ENCODE measurements at places on chromosomes 3 and 15.

DNA sequence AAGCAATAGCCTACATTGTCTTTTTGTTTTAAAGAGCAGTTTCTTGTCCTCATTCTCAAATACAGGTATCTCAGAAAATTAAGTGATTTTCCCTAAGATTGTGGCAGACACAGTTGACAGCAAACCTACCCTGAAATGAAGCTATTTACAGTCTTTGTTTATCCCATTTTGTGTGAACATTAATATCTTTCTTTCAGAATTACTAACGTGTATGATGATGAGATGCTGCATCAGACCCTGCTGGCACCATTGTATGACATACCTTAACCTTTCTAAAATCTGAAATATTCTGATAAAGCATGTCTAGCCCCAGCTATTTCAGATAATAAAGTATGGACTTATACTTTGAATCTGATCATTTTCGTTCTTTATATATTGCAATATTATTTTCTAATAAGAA is 185.9 kb downstream of the RSRC1 start:
- no peak for DNase-seq

DNA sequence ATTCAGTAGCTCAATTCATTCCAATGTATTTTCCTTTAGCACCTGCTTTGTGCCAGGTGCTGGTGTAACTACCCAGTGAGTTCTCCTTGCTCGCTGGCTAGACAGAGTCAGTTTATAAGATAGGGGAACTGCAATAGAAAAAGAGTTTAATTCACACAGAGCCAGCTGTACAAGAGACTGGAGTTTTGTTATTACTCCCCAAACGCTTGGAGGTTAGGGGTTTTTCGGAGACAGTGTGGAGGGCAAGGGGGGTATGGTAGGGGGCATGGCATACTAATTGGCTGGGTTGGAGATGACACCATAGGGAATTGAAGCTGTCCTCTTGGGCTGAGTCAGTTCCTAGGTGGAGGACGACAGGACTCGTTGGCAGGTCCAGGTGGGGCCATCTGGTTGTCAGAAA is 5.4 kb upstream of the CFAP91 start:
- no peak for DNase-seq

- DNase-seq: no peak
Measured at GRCh38 chr3:188523291-188523690, 369.3 kb downstream of the LPP start.

- no peak for DNase-seq
Measured at GRCh38 chr3:85838921-85839320, 880.1 kb downstream of the CADM2 start.

- DNase-seq: peak; percentile 14
Measured at GRCh38 chr15:56464893-56465520, at the start of gene MNS1. Gene MNS1 (minus strand): TSS chr15:56465137. CDS start chr15:56464972, 165 bp downstream.

DNA sequence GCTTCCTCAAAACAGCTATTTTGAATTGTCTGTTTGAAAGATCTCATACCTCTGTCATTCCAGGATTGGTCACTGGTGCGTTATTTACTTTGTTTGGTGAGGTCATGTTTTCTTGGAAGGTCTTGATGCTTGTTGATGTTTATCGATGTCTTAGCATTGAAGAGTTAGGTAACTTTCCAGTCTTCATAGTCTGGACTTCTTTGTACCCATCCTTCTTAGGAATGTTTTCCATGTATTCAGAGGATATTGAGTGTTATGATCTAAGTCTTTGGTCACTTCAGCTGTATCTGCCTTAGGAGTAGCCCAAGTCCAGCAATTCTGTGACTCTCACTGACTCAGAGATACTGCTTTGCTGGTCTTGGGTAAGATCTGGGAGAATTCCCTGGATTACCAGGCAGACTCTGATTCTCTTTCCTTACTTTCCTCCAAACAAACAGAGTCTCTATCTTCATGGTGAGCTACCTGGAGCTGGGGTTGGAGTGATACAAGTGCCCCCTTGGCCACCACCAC is 398.6 kb downstream of the ZIC4 start:
- DNase-seq: no peak

DNA sequence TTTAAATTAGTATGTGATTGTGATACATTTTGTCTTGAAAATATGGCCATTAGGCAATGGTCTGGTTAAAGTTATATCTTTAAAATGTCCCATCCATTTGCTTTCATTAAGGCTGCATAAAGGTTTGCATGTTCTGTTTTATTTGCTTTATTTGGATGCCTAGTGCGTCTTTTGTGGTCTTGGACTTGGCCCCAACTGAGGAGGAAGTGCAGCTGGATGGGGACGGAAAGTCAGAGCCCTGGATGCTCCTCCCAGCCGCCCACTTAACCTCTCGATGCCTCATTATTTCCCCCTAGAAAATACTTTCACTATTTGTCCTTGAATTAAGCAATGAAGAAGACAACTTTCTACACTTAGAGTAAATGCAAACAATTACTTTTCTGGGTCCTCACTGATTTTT is 898.2 kb downstream of the MCTP2 start:
- DNase-seq: no peak

DNA sequence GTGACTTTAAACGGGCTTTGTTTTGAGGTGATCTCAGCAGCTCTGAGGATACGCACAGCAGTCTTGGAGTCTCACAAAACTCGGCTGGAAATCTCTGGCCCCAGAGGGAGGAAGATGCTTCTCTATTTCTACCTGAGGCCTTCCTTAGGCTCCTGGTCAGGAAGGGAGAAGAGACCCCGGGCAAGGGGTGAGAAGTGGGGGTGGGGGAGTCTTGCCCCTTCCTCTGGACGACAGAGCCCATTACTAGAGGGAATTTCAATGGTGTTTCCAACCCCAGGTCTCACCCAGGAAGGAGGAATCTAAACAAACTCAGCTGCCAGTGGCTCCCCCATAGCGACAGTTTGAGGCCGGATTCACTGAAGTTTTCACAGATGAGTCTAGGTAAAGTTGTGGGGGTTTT is 37.4 kb upstream of the PCSK6 start:
- DNase-seq: no peak

DNA sequence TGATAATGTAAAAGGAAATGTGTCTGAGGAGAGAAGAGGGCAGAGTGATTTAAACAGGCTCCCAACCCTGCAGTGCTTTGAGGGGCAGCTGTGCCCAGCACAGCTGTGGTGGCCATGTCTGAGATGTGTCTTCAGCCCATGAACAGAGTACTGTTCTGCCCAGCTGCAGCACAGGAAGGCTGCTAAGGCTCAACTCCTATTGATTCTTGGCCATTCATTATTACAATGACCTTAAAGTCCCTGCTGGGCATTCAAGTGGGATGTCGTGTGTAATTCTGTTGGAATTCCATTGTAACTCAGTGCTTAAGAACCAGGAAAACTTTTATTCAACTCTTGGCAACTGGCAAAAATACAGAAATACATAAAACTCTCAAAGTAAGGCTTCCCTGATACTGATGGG is 229.3 kb downstream of the MCTP2 start:
- DNase-seq: no peak

- no peak for DNase-seq
Measured at GRCh38 chr15:67050062-67050461, 15.3 kb upstream of the SMAD3 start.

DNA sequence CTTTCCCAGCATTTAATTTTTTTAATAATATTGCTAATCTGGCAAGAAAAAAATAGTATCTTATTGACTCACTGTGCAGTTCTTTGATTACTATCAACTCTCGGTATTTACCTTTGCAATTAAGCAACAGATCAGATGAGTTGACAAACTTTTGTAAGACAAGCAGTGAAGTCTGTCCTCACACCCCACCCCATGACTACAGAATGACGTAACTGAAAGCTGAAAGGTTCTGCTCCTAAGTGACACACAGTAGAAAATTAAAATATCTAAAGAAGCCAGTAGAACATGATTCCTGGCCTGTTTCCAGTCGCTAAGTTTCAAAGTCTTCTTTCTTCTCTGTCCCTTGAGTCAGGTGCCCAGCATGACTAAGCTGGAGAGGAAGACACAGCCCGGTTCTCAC is 135.5 kb downstream of the STT3B start:
- no peak for DNase-seq

- DNase-seq: no peak
Measured at GRCh38 chr15:27743638-27744037, 355.5 kb downstream of the OCA2 start.

- no peak for DNase-seq
Measured at GRCh38 chr15:39651881-39652280, 71.0 kb downstream of the THBS1 start.

DNA sequence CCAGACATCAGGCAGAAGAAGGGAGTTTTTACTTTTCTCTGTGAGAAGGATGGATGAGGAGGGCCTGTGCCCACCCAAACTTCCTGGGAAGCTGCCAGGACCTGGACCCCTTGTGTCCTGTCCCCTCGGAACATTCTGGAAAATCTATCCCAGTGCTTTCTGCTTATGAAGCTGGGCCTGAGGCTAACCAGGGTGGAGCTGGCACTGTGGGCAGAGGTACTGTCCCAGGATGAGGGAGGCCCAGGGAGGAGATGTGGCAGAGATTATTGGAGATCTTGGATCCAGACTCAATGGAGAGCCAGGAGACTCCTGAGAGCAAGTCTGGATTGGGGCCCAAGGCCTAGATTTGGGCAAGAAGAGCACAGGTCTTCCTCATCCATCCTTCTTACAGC is 44.4 kb downstream of the SPSB4 start:
- no peak for DNase-seq

DNA sequence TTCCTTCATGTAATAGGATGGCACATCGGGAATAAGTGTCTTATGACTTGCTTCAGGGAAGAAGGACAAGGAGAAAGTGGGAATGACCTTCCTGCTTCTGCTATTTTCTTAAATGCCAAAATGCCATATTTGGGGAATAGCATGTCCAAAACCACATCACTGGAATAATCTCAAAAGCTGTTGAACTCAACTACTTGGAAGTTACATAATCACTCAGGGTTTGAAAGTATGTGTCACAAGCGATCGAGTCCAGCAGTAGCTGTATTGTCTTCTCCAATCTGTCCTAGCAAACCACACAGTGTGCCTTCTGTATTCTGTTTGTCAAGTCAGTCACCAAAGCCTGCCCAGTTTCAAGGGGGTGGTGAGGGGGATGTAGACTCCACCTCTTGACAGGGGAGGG is 58.3 kb upstream of the GADL1 start:
- no peak for DNase-seq

DNA sequence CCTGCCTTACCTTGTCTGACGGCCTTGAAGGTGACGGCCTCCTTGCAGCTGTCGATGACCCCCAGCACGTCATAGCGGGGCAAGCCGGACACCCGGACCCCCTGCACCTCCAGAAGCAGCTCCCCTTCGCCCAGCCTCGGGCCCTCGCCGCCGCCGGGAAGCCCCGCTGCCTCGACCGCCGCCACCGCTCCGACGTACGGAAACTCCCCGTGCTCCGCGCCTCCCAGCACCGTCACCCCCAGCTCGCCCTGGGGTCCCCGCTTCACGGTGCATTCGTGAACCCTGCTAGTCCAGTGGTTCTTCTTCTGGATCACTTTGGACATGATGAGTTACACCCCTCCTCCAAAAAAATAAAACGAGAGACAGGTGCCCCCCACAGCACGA is 740 bp downstream of the MAGI1 start:
- DNase-seq: no peak

GRCh38 chr15:90212221-90213098 is 11.3 kb downstream of the SEMA4B start:
- no peak for DNase-seq

GRCh38 chr15:52028431-52029093 is 9.5 kb downstream of the MAPK6 start:
- no peak for DNase-seq

DNA sequence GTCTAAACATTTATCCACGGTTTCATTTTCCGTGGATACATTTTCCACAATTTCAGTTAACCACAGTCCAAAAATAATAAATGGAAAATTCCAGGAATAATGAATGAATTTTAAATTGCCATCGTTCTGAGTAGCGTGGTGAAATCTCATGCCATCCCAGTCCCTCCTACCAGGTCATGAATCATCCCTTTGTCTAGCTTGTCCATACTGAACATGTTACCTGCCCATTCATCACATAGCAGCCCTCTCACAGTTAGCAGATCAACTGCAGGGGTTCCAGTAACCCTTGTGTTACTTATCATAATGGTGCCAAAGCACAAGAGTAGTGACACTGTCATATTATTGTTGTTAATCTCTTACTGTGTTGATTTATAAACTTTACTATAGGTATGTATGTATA is 124.5 kb downstream of the GSK3B start:
- DNase-seq: no peak

DNA sequence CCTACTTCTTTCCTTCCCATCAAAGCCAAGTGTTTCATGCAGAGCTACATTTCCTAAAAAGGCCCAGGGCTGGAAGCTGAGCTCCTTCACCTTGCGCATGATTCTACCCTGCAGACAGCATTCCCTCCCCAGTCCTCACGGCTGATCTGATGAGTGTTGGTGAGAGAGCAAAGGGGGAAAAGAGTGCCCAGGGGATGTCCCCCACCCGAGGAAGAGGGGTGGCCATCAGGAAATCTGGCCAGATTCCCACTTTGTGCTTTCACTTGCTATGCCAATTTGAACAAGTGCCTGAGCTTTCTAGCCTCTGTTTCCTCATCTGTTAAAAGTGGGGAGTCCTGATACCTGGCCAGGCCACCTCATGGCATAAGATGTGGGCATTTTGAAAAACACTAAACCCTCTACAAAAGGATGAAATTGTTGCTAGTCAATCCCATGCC is 231.0 kb upstream of the TLE3 start:
- DNase-seq: no peak

DNA sequence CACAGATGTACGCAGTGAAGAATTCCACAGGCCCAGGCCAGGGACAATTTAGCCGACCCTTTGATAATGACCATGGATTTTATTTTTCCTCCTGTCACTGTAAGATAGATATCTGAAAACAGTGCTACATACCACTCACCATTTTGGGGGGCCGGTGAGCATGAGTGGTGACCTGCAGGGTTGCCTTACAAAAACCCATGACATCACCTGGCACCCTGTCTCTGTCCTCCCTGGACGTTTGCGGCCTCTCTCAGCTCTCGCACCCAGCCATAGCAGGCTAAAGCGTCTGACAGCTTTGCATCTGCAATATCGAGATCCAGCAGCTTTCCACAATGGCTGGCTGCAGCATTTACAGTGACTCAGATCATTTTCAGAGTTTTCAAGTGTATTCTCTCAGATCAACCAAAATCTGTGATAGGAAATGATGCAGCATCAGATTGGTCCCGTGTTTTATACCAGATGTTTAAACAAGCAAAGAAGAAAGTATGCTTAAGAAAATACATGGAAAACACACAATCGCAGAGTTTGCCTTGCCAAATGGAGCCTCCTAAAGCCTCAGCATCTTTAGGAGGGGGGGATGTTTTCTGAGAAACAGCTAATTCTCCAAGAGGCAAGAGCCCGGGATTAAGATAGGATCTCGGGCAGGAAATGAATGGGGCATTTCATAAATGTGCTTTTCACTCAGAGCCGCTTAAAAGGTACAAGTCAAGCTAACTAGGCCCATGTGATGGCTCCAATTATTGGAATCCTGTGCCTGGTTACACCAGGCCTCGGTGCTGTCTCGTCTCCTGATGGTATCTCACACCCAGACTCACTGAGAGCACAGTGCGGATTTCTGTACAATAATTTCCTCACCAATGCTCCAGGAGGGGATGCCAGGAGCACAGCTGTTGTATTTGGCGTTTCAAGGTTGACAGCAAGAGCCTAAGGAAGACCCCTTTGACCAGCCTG is 257.3 kb downstream of the XXYLT1 start:
- DNase-seq: no peak
